ENCODE measurements at places on chromosomes 4 and X.

- no peak for DNase-seq
These were observed 17.1 kb downstream of the GPR34 start for GRCh38 chrX:41705680-41706374.

DNA sequence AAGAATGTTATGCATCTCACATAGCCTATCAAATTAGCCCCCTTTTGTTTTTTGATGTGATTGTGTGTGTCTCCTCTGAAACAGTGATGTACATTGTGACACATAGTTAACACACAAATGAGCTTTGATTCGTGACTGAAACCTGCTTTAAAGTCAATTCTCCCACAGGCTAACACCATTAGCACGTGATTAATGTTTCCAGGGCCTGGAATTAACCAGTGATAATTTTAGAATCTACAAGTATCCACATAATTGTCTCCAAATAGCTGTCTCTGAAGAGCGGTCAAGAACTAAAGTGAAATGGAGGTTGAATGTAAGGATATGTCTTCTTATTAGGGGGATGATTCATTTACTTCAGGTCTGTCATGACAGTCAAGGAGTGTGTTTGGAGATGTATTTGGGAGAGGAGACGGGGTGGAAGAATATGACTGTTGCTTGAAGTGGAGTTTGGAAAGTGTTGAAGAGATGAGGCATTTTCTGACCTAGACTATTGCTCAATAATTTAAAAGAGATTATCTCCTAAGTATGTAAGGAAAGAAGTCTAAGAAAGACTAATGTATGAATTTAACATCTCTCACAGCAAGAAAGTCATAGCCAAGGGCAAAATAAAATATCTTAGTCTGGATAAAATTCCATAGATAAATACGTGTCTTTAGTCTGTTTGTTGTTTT lies 13.7 kb upstream of the RASGEF1B start:
- no peak for DNase-seq

DNA sequence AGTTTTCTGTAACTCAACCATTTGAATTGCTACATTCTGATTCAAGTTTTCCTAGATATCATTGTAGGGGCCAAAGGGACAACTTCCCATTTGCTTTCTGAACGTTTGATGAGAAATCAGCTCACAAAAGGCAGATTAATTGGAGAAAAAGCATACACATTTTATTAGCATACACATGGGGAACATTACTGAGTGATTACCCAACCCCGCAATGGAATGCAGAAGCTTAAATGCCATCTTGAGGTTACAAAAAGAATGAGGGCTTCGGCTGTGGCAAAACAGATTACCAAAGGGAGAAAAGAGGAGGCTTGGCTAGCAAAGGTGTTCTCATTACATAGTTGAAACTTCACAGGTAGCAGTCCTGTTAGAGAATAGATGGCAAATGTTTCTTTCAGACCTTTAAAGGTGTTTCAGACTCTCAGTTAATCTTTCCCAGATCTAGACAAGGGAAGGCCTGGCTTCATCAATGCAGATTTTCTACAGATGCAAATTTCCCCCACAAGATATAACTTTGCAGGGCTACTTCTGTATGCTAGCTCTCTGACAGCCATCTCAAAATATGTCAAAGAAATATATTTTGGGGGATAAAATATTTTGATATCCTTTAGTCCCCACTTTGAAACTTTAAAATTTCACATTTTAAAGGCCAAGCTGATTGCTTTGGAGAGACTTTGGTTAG lies 26.5 kb upstream of the HERC6 start:
- DNase-seq: no peak

- DNase-seq: no peak
These were observed 226.2 kb upstream of the BCOR start for GRCh38 chrX:40323977-40324376.

GRCh38 chrX:45352611-45353010 lies 151.9 kb upstream of the DIPK2B start:
- DNase-seq: no peak

Data from mesothelial cell of epicardium (in vitro differentiated cells).